ENCODE measurements at places on chromosomes 1 and 21.

DNA sequence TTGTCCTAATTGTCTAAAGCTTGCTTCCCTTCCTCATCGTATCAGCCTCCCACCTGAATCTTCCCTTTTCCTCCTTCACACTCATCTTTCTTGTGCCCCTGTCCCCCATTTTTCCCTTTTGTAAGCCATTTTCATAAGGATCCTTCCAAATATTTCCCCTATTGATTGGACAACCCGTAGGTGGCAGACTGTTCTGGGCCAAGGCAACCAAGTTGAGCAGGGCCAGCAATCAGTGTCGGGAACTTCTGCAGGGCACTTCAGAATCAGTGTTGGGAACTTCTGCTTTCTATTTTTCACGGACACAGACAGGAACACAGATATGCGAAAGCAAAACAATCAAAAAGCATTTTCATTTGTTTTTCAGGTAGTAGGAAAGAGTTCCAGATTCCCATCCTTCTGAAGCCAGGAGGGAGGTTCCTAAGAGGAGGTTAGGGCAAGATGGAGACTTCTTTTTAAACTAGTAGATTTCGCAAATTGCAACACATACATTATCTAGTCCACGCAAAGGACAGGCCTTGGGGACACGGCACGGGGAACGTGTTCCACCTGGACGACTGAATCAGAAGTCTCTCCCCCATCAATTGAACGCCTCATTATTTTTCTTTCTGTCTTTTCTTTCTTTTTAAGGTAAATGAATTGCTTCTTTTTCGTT lies 691 bp upstream of the MPZL1 start:
- DNase-seq, result peak; percentile 48

DNA sequence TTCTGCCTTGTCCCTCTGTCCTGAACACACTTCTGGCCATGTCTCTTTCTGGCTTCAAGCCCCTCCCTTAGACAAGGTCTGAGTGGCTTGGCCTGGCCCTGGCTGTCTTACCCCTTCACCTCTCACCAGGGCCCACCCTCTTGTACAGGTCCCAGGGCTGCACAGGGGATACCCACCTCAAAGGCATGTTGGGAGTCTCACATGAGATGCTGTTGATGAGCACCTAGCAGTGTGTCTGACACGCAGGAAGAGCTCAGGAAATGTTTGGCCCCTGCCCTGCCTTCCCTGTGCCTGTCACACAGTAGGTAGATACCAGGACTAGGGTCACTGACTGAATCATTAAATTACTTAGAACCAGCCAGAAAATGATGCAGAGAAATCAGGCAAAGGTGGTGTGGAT lies 16.6 kb downstream of the ZNF362 start:
- no peak for DNase-seq

DNA sequence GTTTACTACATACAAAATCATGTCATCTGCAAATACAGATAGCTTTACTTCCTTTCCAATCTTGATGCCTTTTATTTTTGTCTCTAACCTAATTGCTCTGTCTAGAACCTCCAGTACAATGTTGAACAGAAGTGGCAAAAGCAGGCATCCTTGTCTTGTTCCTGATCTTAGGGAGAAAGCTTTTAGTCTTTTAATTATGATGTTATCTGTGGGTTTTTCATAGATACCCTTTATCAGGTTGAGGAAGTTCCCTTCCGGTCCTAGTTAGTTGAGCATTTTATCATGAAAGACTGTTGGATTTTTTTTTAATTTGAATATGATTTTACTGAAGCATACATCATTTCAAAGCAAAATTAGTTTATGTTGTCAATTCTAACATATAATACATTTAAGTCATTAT lies 45.7 kb upstream of the DISC1 start:
- no peak for DNase-seq

- no peak for DNase-seq
These were observed 114.6 kb downstream of the KAZN start for GRCh38 chr1:14713077-14713476.

DNA sequence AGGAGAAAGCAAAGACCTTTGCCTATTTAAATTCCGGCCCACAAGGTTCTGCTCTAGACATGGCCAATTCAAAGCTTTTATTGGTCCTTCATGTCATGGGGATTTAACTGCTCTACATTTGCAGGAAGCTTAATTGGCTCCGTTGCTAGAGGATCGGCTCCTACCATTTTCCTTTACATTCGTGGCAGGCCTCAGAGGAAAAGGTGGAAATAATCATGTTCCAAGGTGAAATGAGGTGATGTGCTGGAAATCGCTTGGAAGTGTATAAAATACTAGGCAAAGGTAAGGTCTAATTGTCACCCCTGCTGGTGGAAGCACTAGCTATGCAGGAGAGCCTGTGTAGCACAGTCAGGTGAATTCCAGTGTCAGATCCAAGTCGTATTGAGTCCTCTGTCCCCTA lies 55.5 kb downstream of the ATP1A1 start:
- DNase-seq, result no peak

- no peak for DNase-seq
These were observed 158.1 kb downstream of the SLC45A1 start for GRCh38 chr1:8476006-8476405.

DNA sequence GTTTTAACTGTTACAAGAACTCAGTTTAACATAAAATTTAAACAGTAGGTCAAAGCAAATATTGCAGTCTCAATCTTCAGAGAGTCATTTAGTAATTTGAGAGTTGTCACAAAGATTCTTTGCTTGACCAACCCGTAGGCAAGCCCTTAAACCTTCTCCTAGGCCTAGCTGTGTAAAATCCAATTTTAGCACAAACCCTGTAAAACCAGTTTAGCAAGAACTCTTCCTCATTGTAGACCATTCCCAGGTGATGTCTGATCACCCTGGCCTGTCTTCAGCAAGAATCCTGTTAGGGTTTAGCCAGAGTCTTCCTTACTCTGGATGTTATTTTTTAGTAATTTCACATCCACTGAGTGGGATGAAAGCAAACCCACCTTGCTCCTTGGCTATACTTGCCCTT lies 30.1 kb downstream of the LRIG2 start:
- DNase-seq, result no peak

DNA sequence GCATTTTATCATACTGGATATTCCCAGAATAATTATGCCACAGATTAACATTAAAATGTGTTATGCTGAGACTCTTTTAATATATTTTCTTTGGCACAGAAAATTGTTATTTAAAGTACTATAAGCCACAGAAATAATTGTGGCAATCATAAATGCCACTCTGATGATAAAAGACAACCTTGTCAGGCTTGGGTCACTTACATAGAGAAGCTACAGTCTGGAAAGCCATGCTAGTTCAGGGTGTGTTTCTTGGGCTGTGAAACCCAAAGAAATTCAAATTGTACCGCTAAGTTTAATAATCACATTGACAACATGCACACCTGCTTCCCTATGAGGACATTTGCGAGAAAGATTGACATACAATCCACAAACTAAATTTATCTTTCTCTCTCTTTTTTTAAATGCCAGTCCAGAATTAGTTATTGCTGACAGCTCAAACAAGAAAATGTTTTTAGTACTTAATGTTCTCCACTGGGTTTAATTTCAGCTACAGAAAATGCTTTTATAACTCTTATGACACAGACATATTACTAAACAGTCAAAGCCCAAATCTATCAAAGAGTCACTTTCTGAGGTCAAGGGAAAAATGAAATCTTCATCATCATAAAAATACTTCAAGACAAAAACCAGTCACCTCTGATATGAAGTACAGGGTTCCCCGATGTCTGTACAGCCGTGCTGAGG lies 38.7 kb downstream of the TTC13 start:
- DNase-seq, result no peak

DNA sequence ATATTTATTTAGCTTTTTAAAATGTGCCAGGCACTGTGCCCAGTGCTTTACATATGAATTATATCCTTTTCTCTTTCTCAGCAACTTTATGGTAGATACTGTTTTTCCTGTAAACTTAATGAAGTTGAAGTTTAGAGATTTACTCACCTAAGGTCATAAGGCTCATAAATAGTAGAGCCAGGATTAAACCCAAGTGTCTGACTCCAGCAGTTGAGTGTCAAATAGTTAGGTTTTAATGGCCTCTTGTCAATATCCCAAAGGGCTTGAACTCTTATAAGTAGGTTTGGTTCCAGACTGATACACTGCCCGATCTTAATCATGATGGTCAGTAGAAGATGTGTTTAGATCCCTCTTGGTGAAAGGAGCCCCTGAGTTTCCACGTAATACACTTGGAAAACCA lies 37.8 kb downstream of the RABGAP1L start:
- DNase-seq, result no peak

- DNase-seq, result no peak
These were observed 57.9 kb upstream of the HMGB4 start for GRCh38 chr1:33805988-33806387.

DNA sequence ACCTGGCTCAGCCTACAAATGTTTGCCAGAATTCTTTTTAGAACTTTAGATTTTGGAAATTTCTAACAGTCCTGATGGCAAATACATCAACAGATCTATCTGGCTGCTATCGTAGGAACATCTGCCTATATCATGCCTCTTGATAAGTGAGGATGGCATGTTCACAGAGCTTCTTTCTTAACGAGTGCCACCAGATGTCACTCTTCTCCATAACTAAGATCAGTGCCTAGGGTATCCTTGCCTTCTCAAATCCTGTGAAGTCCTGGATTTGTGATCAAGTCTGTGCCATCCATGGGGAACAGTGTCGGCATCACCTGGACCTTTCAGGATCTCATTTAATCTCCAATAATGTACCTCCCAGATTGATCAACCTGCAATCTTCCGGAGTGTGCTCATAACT lies 36.5 kb upstream of the CD5L start:
- DNase-seq, result no peak

DNA sequence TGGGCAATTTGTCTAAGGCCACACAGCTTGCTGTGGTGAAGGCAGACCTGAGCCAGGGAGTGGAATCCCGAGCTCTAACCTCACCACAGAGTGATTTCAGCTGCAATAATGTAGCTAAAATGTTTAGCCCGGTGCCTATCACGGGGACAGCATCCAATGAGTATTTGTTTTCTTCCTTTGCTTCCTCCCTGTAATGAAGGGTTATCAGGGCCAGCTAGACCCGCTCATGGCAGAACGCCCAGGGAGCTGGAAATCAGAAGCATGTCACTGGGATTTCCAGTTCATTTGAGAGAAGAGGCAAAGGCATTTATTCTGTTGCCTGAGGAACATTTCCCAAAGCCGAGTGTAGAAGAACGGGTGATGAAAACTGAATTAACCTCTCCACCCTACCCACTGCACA lies 183.1 kb downstream of the ZSCAN20 start:
- no peak for DNase-seq

DNA sequence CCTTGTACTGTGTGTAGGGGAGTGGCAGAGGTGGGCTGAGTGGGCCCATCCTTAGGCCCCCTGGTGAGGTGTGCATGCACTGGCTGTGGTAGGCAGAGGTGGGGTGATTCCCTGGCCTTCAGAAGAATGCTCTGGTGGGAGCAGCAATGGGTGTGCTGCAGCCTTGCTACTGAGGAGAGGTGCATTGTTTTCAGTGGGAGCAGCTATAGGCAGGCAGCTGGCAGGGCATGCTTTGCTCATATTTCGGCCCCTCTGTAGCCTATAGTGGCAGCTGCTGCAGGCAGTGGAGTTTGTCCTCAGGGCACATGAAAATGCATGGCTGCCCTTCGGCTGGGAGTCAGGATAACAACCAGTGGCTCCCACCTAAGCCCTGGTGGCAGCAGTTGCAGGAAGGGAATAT lies 10.1 kb upstream of the KCTD3 start:
- no peak for DNase-seq

GRCh38 chr21:44291078-44291935 lies 5.6 kb downstream of the AIRE start:
- no peak for DNase-seq

DNA sequence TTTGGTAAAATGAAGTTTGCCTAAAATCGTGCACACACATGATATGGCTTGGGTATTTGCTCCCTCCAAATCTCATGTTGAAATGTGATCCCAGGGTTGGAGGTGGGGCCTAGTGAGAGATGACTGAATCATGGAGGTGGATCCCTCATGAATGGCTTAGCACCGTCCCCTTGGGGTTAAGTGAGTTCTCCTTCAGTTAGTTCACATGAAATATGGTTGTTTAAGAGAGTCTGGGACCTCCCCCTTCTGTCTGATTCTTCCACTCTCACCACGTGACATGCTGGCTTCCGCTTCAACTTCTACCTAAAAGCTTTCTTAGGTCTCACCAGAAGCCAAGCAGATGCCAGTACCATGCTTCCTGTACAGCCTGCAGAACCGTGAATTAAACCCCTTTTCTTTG lies 58.4 kb downstream of the SIPA1L2 start:
- DNase-seq, result no peak

DNA sequence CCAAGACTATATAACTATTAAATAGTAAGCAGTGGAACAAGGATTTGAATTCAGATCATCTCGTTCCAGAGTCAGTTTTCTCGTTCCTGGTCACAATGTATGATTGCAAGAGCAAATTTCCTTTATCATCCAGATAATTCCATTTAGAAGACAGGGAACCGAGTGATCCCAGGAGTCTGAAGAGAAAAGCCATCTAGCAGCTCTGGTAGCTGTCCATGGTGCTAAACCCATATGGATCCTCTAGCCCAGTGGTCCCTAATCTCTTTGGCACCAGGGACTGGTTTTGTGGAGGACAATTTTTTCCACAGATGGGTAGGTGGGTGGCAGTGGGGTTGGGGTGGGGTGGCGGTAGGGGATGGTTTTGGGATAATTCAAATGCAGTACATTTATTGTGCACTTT lies 229.4 kb downstream of the PTPRU start:
- peak; percentile 32 for DNase-seq

DNA sequence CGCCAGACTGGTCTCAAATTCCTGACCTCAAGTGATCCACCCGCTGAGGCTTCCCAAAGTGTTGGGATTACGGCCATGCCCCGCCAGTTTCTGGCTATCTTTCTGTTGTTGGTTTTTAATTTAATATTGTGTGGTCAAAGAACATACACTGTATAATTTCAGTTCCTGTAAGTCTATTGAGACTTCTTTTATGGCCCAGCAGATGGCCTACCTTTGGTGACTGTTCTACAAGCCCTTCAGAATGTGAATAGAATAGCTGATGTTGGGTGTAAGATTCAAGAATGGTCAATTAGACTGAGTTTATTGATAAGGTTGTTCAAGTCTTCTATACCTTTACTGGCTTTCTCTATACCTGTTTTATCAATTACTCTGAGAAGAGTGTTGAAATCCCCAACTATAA lies 10.7 kb downstream of the HES2 start:
- DNase-seq, result no peak

- no peak for DNase-seq
These were observed 11.2 kb downstream of the TNFRSF1B start for GRCh38 chr1:12177999-12178441.

DNA sequence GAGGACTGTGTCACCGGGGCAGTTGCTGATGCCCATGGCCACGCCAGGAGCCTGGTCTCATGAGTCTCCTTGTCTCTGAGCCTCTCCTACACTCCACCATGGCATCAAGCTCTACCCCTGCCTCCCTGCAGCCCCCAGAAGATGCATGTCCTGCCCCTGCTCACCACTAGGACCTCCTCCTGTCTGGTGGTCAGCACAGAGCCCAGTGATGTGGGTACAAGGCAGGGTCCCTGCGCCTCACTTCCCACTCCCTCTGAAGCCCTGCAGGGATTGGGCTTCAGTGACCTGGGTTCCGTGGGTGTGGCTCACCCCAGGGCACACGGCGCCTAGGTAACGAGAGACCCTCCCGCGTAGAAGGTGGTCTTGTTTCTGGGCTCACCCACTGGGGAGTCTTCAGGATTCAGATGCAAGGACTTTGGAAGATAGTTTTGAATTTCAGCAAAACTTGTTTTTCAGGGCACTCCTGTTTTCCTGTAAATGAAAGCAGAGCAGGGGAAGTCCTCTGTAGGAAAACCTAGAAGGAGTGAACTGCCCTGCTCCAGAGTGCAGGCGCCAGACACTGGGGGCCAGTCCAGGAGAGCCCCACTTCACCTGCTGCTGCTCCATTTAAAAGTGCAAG lies 2.8 kb downstream of the COL18A1 start:
- DNase-seq, result no peak

Measured in HAP-1 (cell line).